ENCODE measurements at places on chromosomes 11 and 22.

GRCh38 chr11:117284053-117284452 is 7.1 kb upstream of the BACE1-AS start:
- DNase-seq, result no peak

GRCh38 chr11:86370171-86370570 is 4.5 kb upstream of the CCDC81 start:
- no peak for DNase-seq

DNA sequence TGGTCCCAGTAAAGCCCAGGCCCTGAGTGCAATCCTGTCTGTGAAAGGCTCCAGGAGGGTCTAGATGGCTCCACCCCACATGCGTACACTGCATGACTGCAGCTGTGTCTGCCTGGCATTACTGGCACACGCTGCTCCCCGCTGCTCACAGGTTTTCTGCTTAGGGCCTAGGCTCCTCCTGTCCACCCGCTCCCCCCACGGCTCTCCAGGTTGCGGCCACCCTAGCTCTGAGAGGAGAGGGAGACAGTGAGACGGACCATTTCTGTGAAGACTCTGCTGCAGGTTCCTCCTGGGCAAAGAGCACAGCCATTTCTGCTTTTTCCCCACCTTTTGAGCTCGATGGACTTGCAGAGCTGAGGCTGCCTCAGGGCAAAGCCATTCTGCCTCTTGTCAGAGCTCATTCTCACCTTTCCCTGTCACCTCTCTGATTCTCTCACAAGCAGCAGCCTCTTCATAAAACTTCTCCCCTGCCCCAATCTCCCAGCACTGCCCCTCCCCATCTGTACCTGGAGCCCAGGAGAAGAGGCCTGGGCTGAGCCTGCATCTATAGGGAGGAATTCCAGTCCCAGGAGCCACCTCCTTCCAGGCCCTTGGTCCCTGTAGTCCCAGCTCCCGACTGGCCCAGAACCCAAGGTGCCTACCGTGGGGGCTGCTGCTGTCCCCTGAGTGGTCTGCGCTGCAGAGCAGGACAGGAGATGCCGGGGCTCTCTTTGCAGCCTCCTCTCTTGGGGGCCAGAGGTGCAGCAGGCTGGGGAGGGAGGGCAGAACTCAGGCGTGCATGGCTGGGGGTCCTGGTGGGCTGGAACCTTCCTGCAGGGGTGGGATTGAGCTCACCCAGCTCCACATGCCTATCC is 433.7 kb upstream of the B3GAT1 start:
- DNase-seq, result no peak

DNA sequence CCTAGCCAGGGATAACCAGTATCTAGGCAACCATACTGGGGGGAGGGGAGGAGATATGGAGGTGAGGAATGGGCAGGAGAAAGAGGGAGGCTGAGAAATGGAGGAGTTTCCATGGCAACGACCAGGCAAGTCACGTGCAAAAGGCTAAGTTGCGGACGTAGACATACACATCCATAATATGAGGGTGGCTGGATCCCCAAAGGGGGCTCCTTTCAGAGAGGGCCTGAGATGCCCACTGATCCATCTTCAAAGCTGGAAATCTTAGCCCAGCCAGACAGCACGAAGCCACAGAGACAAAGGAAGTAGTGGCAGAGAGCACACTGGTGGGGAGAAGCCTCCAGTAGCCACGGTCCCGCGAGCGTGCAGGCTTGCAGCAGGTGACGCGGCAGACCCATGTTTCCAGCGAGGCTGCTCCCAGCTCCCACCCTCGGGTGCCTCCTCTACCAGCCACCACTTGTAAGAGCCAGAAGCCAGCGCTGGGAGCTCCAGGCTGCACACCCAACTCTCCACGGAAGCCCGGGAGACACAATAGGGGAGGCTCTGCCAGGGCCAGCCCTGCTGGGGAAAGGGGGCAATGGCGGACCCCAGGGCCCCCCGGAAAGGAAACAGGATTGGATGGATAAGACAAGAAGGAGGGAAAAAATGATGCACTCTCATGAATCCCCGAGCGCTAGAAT is 938 bp downstream of the FXYD6 start:
- DNase-seq, result no peak

DNA sequence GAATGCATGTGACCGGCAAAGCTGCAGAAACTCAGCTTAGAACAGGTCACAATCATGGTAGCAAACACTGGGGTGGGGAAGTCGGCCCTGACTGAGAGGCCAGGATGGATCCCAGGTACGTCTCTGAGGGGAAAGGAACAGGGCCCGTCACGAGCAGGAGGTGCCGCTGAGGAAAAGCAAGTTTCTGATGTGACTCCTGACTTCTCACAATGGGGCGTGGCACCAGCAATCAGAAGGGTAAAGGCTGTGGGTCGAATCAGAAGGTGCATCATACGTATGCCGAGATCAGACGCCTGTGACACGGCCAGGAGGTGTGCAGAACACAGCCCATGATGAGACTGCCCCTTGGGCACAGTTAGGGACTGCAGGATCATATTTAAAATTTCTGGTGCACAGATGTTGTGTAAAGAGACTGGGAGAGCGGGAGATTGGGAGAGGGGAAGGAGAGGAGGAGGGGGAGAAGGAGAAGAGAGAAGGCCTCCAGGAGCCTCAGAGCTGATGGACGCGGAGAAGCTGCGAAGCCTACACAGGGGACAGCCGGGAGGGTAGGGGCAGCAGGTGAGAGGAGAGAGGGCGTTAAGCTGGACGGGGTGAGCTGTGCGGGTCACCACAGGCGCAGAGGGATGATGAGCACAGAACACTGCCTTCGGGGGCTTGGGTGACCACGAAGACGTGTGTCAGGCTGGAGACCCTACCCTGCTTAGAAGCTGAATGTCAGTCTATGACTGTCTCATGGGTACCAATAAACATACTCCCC is 30.7 kb downstream of the KRTAP5-5 start:
- DNase-seq, result no peak

- DNase-seq, result peak; percentile 78
Measured at GRCh38 chr11:101346591-101346990, 217.0 kb upstream of the PGR start.

GRCh38 chr22:28222976-28223745 is 304.1 kb upstream of the PITPNB start:
- peak; percentile 16 for DNase-seq

DNA sequence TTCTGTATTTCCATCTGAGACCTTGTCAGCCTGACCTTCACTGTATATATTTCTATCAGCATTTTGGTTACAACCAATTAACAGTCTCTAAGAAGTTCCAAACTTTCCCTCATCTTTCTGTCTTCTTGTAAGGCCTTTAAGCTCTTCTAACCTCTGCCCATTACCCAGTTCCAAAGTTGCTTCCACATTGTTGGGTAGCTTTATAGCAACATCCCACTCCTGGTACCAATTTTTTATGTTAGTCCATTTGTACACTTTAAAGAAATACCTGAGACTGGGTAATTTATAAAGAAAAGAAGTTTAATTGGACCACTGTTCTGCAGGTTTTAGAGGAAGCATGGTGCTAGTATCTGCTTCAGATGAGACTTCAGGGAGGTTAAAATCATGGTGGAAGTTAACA is 1979.7 kb upstream of the RAG2 start:
- no peak for DNase-seq

- no peak for DNase-seq
Measured at GRCh38 chr11:118939953-118940598, 14.3 kb upstream of the BCL9L start.

DNA sequence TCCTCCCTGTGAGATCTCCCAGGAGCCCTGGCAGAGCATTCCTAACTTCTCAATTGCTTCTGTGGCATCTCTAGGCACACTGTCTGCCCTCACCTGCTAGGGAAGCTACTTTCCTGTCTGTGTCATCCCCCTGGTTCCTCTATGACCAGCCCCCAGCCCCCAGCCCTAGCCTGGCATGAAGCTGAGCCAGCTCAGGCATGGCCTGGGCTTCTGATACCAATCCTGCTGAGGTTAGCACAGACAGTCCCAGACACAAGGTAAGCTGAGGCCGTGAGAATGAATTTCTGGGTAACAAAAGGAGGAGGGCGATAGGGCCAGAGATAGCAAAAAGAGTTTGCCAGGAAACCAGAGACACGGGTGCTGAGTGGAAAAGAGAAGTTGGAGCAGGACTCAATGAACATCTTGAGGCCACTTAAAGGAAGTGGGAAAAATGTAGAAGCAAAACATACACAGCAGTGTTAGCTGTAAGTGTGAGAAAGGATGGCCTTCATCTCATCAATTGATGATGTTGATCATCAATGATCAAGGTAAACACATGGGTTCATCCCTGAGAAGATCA is 87.6 kb upstream of the PICALM start:
- no peak for DNase-seq

Measured in NCI-H226 (cell line).